ENCODE measurements at places on chromosomes 11 and 22.

DNA sequence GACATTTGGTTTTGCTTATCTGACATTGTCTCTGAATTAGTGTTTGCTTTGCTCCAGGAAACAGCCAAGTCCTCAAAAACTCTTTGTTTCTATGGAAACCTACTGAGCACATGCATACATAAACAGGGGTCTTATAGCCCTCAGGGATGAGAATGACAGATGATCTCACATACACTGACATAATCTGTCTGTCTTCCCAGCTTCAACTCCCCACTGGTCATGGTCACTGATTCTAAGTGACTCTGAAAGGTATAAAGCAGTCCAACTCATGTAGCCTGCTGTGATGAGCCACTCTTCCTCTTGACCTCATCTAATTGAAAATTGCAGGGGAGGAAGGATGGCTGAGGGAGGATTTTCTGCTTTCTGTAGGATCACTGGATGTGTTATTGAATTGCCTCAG, 12.6 kb downstream of the ZNF143 start:
- no peak for DNase-seq

DNA sequence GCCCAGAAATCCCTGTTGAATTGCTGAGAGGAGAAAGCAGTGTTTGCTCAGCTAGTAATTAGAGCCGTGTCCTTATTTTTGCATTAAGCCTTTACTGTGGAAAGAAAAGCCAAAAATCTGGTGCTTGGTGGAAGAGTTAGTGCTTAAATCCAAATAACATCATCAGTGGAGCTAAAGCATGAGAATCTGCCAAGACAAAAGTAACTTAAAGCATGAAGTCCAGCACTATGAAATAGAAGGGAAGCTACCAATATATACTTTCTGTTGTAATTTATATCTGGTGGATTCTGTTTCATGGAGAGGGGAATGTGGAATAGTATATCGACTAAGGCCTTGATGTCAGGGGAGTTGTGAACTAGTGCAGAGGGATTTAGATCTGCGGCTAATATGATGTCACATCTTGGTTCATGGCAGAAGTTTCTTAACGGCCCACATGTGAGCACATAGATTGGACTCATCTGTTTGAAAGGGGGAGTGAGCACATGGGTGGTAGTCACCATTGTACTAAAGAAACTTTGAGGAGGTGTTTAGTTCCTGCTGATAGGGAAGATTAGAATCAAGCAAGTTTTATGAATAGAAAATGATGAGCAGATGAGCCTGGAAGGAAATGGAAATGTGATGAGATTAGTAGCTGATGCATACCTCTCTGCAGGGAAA, 224.4 kb upstream of the MTNR1B start:
- no peak for DNase-seq

GRCh38 chr22:50414476-50415248, 60.2 kb downstream of the SBF1 start:
- no peak for DNase-seq

DNA sequence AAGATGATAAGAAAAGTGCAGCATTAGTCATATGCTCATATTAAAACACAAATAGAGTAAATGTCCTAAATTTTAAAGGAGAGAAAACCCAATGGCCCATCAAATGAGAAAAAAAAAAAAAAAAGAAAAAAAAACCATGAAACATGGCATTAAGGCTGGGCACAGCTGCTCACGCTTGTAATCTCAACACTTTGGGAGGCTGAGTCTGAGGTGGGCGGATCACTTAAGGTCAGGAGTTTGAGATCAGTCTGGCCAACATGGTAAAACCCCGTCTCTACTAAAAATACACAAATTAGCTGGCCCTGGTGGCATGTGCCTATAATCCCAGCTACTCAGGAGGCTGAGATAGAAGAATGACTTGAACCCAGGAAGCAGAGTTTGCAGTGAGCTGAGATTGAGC, 515.5 kb upstream of the ANO3 start:
- DNase-seq = no peak

GRCh38 chr11:86940122-86940777, 14.9 kb downstream of the FZD4 start:
- DNase-seq = no peak

DNA sequence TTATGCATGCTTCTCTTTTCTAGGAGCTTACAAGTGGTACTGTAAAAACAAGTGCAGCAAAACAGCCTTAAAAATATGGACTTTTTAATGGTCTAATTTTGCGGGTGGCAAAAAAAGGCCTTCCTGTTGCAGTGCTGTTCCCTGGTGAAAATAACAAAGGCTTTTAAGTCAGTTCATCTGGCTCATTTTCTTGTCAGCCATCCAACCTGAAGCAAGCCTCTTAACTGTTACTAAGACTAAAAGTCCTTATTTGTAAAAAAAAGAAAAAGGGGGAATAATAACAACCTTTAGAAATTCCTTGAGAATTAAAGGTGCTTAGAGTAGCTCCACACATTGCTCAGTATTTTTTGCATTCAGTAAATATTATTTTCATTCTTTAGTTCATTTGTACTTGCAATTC, 200.5 kb upstream of the CHORDC1 start:
- no peak for DNase-seq

DNA sequence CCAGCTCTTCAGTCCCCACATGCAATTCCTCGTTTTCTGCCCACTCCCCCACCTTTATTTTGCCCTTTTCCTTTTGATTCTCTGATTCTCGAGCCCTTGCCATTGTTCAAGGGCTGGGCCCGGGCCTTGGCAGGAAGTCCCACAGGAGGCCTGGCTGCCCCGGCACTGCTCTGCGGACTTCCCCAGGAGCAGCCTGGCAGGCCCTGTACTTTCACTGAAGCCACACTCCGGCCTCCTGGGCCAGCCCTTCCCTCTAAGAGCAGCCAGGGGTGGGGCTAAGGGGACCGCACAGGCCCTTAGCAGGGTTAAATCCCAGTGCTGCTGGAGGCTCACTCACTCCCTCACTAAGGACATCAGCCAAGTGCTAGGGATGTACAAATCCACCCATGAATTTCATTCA, 4.1 kb downstream of the LRRC32 start:
- no peak for DNase-seq

DNA sequence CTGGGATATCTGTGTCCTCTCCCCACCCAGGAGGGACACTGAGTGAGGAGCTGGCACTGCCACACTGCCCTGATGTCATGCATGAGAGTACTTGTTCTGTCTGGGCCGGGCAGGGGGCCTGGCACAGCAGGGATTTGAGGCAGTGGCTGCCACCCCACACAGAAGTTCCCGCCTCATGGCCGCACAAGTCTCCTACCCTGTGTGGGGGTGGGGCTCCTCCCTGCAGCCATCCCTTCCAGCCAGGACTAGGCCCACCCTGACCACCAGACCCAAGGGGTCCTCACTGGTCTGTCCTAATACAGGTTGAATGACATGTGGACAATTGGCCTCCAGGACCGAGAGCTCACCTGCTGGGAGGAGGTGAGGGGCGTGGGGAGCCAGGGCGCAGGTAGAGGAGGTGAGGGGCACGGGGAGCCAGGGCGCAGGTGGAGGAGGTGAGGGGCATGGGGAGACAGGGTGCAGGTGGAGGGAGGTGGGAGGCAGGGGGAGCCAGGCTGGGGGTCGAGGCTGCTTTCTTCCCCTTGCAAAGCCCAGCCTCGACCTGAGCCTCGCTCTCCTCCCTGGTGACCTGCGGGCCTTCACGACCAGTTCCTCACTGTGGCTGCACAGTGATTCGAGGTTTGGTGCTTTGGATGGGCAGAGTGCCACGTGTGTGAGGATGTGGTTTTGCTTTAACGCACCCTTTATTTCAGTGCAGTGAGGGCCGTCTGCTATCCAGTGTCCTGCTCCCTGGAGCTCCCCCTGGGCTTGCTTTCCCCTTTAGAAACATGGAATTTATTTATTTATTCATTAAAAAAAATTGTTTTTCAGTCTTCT, 7.4 kb downstream of the LZTR1 start:
- DNase-seq = no peak

- no peak for DNase-seq
These were observed 927 bp downstream of the PRCP start for GRCh38 chr11:82899186-82899820.

DNA sequence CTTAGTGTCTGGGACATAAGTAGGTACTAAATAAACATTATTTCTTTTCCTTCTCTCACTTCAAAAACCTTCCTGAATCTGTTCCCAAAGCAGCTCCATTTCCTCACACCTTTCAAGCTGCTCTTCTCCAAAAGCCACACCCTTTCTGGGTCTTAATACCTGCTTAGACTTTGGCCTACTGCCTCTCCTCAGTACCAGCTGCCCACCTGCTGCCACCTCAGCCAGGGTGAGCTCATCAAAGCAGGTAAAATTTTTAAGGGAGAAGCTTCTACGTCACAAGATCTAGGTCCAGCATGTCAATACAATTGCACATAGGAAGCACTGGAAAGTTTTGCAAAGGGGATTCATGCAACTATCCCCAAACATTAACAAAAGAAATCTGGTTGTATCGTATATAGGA, 108.4 kb downstream of the RPL27A start:
- DNase-seq = no peak

All from stimulated activated CD8-positive, alpha-beta memory T cell treated with anti-CD3 and anti-CD28 coated beads, Interleukin-15, amount 100 ng/mL, for 4 hours (primary cell).